ENCODE measurements at places on chromosomes 6 and 20.
A peak's percentile ranks its signal among the peaks of the same experiment; 100 is the strongest.

DNA sequence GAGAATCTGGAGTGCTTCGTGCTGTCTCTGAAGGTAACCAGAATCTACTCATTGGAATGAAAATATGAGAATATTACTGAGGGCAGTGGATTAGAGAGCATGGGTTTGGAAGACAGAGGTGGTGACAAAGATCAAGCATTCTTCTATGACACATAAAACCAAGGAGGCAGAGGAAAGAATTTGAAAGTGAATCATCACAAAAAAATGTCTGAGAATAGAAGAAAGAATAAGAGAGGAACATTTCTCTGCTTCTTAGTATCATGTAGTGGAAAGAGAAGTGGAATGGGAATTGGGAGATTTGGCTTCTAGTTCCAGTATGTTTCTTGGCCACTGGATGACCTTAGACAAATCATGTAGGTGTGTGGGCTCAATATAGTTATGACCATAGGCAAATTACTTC lies 474.0 kb downstream of the TFAP2B start:
- DNase-seq = no peak

DNA sequence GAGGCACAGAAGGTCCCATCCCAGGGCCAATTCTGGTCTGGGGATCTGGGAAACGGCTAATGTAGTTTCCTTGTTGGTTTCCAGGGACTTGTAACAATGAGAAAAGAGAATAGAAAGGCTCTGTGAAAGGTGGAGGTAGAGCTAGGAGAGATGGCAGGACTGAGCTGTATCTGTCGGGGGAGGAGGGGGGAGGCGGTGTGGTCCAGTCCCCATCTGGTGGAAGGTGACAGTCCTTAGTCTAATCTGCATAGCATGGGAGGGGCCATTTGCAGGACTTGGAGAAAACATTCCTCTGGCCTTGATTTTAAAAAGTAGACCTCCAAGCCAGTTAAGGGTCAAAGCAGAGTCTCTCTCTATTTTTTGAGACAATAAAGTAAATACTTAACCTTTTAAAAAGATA lies 137.1 kb downstream of the DNAH8 start:
- DNase-seq = no peak

- DNase-seq = no peak
Observed at GRCh38 chr6:70985156-70985555, 28.3 kb upstream of the B3GAT2 start.

DNA sequence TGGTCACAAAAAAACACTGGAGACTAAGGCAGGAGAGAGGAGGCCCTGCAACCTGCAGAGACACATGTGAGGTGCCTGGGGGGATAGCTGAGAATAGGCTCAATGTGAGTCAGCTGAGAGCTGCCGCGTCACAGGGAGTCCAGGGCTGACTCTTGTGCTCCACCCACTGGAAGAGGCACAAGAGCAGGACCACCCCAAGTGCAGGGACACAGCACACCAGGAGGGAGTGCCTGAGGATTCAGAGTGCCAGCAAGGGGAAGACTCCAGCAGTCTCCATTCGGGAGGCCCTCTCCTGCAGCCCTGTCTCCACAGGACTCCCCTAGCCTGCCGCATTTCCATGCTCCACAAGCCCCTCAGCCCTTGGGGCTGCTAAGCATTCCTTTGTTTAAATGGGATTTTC lies 105.5 kb downstream of the HUS1B start:
- DNase-seq = no peak

DNA sequence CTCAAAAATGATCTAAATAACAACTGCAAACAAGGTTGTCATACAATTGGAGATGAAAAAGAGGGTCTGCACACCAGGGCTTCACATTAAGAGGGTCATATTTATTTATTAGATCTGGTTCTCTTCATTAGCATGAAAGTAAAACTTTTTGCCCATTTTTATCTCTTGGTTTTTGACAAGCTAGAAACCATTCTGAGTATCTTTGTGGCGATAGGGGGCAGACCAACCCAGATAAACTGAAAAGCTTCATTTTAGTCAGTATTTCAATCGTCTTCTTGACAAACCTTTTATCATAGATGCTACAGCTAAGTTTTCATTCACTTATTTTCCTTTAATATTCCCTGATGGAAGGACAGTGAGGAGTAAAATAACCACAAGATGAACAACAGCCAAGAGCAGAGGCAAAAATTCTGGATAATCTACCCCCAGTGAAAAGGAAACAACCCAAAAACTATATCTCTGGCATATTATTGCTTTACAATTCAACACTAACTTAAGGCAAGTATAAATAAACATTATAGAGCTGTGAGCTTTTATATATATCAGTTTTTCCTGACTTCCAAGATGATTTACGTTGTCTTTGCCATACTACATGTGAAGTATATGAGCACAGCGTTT lies 45.2 kb downstream of the THEMIS start:
- DNase-seq = peak; percentile 54

DNA sequence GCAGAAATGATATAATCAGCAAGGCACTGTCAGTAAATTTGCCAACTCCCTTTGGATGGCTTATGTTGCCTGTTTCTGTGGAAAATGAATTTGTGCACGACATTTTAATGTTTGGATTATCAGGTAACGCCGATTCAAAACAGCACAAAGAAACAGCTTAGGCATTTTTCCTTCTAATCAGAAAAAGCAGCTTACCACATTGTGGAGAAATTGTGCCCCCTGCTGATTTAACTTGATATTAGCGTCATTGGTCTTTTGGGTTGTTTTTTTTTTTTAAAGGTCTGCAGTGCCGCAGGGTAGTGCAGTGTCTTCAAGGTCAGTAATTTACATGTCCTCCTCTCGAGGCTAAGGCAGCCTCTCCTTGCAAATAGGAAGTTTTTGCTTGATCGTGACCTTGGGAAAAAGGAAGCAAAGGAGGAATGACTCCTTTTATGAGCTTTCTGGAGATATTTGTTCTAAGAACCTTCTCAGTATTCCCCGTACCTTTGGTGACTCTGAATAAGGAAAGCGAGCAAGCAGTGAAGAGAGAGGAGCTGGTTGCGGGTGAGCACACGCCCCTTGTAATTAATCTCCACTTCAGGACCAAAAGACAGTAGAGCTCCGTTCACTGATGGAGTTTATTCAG lies 79.1 kb downstream of the ELOVL4 start:
- peak; percentile 82 for DNase-seq

DNA sequence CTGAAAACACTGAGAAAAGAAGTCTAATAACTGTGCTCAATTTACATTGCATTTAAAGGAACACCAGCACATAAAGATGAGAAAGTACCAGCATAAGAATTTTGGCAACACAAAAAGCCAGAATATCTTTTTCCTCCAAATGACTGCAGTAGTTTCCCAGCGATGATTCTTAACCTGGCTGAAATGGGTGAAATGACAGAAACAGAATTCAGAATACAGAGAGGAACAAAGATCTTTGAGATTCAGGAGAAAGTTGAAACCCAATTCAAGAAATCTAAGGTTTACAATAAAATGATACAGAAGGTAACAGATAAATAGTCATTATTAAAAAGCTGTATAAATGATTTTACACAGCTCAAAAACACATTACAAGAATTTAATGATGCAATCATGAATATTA lies 197.0 kb upstream of the EYS start:
- no peak for DNase-seq

DNA sequence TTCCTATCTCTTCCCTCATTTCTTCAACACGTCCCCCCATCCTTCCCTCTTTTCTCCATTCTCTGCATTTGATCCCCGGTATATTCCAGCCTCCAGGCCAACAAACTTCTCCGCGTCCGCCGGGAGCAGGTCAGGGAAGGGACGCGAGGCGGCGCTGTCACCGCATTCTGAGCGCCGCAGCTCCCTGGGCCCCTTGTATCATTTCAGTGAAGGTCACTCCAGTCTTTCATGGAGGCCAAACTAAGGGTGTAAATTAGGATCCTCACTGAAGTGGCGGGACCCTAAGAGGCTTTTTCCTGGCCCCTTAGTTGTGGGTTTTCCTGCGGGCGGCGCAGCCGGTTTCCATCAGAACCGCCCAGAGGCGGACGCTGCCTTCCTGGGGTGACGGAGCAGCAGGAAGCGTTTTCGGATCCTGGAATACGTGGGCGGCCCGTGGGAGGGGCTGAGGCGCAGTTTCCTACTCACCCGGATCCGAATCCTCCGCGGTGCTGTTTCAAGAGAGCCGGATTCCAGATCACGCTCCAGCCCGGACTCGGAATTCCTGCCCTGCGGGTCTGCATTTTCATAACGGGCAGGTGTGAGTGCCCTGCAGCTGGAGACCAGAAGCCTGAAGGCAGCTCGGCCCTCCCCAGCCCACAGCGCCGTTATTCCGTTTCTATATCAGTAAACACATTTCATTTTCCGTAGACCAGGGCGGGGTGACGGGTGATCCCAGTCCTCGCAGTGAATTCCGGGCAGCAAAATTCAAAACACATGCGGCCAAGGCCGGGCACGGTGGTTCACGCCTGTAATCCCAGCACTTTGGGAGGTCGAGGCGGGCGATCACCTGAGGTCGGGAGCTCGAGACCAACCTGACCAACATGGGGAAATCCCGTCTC lies 3.6 kb upstream of the MICA start:
- DNase-seq = no peak

DNA sequence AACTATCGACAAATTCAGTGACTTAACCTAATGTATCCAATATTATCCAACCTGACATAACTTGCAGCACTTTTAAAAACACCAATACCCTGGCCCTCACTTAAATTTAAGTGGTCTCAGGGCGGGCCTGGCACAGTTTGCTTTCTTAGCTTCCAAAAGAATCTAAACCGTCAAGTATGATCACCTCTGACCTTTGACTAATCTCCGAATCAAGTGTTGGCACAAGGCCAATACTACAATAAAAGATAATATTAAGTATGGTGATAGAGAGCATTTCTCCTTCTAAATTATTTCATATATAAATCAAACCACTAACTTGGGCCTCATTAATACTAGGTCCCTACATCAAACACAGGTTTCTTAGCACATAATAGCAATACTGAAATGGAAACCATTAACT lies 153.0 kb downstream of the PTPRK start:
- no peak for DNase-seq

GRCh38 chr6:26240157-26241032 lies 124.6 kb upstream of the BTN3A2 start:
- peak; percentile 97 for DNase-seq

DNA sequence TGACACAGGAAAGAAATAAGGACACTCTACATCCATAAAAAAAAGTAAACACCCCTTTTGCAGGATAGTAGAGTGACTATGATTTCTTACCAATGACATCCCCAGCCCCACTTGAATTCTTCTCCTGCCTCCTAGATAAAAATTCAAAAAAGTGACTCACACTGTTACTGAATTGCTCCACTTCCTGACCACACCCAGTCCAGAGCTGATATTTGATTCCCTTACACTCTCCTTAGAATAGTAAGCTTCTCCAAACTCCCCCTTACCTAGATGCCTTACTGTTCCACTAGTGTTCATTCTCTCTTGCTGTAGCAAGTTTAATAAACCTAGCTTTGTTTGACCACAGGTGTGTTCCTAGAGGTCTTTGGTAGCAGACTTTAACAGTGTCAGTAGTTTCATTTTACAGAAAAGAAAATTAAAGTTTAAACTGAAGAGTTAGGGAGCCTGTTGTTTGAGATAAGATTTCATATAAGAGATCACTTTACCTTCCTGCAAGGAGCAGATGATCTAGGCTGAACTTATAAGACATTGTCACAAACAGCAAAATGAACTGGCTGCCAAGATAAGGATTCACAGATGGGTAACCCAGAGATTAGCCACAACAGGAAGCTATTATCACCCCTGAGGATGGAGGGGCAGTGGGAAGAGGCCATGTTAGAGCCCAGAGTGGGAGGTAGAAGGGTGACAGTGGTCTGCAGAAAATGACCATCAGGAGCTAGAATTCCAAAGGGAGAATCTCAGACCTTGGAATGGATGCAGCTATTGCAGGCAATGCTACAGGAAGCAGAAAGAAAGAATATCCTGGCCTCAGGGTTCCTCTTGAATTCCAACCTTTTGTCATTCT lies 28.4 kb upstream of the BTN3A2 start:
- DNase-seq = peak; percentile 63

DNA sequence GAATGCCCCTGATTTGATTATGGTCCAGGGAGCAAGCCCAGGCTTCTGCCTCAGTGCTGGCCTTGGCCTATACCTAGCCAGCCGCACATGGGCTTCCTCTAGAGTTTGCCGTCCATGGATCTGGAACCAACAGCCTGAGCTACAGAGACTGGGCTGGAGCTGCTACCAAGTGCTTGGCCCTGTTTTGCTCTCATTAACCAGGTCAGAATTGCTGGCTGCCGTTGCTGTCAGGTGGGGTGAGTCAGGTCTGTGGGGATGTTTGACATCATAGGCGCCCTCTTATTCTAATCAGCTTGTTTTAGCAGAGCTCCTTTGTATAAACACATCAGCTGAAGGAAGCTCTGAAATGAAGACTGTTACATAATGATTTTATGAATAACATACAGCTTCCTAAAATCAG lies 83.1 kb upstream of the PHACTR2 start:
- DNase-seq = no peak

DNA sequence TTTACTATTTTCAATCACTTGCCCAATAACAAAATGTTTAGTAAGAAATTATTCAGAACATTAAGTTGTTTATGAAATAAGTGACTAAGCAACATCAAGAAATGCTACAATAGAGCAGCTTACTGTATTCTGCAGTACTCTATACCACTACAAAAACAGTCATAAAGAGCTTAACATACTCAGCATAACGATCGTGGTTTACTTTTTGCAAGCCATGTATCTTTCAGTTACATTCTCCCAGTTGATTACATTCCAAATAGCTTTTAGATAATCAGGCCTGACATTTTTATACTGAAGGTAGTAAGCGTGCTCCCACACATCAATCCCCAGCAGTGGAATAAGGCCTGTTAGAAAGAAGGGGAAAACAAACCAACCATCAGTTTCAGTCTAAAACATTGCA lies 10.7 kb downstream of the SOD2 start:
- no peak for DNase-seq

DNA sequence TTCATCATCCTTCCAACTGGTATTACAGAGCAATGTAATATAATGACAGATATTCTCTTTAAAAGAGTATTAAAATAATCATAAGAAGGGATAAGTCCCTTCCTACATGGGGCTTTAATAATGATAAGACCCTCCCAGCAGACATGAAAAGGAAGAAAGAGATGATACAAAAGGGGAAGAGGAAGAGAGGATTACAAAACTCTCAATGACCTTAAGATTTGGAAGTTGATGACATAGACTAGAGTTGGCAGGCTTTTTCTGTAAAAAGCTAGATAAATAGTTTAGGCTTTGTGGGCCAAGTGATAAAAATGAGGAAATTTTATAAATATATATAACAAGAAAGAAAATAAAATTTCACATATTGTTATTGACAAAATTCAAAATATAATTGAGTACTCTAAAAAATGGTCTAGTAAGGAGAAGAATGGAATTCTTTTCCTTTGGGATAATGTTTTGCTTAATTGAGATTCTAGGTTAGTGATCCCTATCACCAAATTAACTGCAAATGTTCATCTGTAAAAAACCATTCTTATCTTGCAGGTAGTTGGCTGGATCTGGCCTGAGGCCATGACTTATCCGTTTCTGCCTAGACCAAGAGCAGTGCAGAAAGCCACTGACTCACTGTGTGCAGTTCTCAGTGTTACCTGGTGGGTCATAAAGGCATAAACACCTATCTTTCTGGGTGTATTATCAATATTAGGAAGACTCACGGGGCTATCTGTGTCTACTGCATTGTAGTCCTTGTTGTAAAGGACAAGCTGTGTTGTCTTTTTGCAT lies 11.0 kb downstream of the RIPOR2 start:
- DNase-seq = no peak
